ENCODE measurements at places on chromosomes 7 and 10. TPM values are rescaled to one million over a fixed set of nuclear protein-coding genes. Genes with fewer than 3 reads are reported as not detected.

SSBP1 gene
- 117 TPM for total RNA-seq

LIPN gene
- total RNA-seq: not detected

AQP1 gene
- total RNA-seq: 0.23 TPM

ITGA8 gene
- not detected for total RNA-seq

HMX3 gene
- total RNA-seq: not detected

Measured in activated naive CD8-positive, alpha-beta T cell treated with anti-CD3 and anti-CD28 coated beads, Interleukin-2, amount 10 ng/mL, durations not matched to agents 7 days and 5 days (primary cell).